Effector memory CD8-positive, alpha-beta T cell (primary cell): ENCODE measurements at places on chromosomes 13 and 19.

DNA sequence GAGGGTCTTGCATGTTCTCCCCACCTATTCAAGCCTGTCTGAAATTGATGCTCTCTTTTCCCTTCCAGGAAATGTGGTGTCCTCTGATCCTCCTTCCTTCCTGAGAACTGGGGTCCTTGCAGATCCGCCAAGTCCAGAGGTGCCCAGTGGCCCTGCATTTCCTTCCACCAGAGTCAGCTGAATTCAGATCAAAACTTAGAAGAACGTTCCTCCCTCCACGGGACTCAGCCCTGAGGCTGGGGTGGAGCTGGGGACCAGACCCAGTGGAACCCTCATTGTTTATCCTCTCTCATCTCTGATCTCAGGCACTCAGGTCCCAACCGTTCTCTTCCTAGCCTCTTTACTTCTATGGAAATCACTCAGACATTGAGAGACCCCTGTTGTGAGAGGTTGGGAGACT is 477.3 kb downstream of the TSHZ3 start:
- no peak for DNase-seq

DNA sequence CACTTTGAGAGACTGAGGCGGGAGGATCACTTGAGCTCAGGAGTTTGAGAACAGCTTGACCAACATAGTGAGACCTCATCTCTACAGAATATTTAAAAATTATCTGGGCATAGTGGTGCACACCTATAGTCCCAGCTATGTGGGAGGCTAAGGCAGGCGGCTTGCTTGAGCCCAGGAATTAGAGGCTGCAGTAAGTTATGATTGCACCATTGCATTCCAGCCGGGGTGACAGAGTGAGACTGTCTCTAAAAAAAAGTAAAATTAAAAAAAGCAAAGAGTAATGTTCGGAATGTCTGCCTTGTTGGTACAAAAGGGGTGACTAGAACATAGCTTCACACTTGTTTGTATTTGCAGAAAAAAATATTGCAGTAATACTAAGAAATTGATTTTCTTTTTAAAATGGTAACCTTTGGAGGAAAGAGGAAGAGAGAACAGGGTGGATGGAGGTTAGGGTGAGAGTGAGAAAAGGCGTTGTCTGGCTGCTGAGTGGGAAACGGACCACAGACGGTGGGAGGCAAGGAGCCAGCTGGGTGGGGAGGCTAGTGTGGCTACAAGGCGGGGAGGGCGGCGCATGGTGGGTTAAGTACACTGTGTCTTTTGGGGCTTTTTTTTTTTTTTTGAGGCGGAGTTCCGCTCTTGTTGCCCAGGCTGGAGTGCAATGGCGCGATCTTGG is 10.2 kb downstream of the PPP1R14A start:
- no peak for DNase-seq

- no peak for DNase-seq
Observed at GRCh38 chr13:103788061-103788652, 721.9 kb upstream of the SLC10A2 start.

DNA sequence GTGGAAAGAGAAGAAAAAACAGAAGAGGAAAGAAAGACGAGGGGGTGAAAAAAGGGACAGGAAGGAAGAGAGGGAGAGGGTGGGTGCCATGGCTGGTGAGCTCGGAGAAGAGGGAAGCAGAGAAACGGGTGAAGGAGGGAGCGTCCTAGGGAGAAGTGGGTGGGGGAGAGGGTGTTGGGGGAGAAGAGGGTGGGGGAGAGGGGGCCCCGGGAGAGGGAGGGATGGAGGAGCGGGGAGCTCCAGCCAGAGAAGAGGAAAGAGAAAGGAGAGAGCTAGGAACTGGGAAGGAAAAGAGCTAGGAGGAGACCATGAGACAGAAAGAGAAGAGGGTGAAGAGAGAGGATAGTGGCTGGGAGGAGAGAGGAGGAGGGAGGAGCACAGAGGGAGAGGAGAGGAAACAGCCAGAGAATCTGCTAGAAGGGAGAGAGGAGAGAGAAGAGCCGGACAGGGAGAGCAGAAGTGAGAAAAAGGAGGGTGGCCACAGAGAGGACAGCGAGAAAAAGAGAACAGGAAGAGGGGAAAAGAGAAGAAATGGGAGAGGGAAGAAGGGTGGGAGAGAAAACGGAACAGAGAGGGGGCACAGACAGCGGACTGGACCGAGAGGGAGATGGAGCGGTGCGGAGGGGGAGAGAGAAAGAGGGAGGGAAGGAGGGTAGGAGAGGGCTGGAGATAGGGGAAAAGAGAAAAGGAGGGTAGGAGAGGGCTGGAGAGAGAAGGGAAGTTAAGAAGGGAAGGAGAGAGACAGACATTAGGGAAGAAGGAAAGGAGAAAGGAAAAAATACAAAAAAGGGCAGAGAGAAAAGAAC is 11.9 kb upstream of the GARIN5A start:
- DNase-seq, result no peak

DNA sequence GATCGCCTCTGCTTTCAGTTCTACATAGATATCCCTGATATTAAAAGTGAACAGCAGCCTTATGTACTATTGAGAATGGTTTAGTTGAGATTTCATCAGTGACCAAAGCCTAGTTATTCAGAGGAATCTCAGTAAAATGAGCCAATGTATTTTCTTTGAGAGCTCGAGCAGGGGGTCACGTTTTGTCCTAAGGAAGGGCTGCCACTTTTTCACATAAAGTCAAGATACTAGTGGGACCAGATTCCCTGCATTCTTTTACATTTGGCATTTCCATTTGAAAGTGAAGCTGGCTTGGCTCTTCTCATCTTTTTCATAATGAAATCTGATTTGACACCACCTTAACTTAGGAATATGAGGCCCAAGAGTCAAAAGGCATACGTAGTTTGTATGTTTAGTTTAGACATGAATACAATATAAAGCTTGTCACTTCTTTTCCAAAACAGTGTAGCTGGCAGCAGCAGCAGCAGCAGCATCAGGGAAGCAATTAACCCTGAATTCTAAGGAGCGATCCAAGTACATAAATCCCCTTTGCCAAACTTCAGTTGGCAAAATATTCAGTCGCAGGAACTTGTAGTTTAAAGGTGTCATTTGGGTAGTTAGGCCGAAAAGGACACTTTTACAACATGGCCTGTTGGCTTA is 1752.2 kb upstream of the PCDH20 start:
- DNase-seq, result no peak
